COLO829 (cell line): ENCODE measurements at places on chromosomes 3 and 15.

- DNase-seq: no peak
These were observed 256.3 kb upstream of the SEMA6D start for GRCh38 chr15:47460795-47461573.

- peak; percentile 8 for DNase-seq
These were observed at the start of gene GCHFR for GRCh38 chr15:40763801-40764628. Gene GCHFR (plus strand): TSS chr15:40764068. CDS start chr15:40764181, 113 bp downstream.

GRCh38 chr3:71509066-71509465 is 74.5 kb downstream of the FOXP1 start:
- DNase-seq: no peak

DNA sequence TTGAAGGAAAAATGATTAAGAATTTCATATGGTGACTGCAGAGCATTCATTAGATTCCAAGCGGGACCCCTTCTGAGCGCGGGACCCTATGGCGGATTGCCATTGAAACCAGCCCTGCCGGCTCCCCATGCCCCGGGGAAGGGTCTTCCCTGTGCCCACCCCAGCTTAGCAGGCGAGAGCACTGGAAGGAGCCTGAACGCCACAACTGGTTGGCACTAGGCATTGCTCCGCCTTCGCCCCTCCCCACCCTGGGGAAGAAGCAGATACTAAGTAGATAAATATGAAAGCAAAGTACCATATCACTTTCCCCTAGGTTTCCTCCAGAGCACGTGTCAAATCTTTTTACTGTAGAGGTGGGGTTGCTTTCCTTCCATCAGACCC is 70.7 kb downstream of the CYP19A1 start:
- DNase-seq: no peak

GRCh38 chr15:55253580-55253979 is 36.0 kb downstream of the RAB27A start:
- peak; percentile 72 for DNase-seq

DNA sequence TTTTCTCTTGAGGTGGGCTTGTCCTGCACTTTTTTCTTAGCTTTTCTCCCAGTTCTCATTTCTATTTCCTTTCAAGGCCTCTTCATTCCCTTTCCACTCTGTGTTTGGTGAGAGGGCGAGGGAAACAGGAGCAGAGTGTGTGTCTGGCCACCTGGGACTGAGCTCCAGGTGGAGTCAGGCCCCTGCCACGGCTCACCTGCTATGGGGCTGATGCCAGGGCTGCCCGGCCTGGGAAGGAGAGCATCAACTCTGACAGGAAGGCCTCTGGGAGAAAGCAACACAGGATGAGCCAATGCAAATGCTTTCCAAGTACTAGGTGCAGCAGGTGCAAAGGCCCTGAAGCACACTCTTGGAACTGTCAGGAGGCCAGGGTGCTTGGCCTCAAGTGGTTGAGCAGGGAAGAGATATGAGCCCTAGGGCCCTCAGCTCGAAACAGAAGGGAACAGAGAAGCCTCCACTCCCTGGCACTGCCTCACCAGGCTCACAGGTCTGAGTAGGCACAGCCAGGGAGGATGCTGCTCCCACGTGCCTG is 27.3 kb upstream of the DUSP7 start:
- DNase-seq: no peak

- DNase-seq: no peak
These were observed 201.1 kb upstream of the RGMA start for GRCh38 chr15:93289941-93290617.

DNA sequence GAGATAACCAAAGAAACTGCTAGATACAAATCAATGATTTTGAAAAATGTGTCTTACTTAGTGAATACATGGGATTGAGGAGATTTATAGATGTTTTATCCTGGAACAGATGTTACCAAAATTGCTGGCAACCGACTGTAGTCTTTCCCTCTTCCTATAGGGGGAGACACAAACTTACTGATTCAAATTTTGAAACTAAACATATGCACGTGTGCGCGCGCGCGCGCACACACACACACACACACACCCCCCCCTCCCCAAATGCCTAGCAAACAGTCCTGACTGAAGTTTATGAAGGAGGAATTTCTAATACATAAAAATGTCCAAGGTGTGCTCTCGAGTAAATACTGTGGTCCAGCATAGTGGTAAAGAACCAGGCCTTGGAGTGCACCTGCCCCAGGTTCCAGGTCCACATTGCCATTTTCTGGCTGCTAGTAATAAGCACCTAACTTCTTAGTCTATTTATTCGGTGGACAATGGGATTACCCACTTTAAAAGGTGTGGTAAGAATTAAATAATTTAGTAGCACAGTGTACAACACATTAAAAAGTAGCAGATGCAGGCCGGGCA is 18.5 kb upstream of the C3orf62 start:
- DNase-seq: peak; percentile 55

DNA sequence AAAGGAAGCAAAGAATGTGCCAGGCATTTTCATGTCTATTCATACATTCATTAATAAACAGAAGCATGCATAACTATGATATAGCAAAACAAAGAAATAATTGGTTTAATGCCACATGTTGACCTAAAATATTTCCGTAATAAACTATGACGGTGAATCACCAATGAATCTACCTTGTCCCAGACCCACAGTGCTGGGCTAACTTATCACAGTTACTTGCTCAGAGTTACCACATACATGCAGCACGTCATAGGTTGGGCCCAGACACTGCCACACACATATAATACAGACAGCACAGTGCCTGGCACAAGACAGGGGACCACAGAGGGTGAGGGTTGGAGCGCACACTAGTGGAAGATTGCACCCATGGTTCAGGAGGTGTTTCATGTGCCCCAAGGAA is 86.9 kb downstream of the ATP1B3 start:
- DNase-seq: no peak

GRCh38 chr3:40310705-40311104 is 1.2 kb downstream of the EIF1B start:
- DNase-seq: no peak

DNA sequence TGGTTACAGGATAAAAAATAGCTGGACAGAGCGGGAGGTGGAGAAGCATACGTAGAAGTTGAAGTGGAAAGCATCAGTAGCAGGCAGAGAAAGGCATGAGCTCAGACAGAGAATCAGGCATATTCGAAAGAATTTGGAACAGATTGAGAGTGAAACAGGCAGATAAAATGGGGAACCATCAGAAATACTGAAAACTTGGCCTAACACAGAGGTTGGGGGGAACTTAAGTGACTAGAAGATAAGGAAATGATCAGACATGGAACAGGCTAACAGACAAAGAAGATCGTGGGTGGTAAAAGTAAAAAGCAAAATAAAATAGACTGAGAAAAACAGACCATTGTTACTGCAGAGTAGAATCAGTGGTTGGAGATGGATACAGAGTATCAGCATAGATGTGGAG is 32.9 kb downstream of the GTF2E1 start:
- DNase-seq: no peak

DNA sequence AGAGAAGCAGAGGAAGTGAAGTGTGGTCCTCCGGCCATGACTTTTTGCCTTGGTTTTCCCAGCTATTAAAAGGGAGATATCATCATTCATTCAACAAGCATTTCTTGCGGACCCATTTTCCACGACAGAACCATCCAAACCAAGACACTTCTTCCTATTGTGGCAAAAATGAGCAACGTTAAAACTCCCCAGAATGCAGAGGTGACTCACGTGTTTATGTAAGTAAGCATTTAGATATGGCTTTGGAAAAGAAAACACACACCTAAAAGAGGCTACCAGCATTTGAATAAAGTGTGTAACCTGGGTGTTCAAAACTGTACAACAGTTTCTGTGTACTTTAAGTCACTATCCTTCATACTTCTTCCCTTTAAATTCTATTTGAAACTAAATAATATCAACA is 181.3 kb downstream of the RORA start:
- no peak for DNase-seq

DNA sequence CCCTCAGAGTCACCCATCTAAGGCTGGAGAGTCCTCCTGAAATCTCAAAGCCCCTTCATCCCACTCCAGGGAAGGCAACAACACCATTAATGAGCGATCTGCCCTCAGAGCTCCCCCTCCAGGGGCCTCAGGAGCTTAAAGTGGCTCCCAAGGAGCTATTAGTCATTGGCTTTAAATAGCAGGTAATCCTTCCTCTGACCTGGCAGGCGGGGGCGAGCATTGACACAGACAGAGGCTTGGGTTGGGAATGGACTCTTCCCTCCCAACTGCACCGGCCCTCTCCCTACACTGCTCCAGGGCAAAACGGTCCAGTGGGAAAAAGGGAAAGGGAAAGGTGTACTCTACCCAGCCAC is 1.4 kb downstream of the MFGE8 start:
- no peak for DNase-seq

GRCh38 chr15:87089551-87089950 is 1009.9 kb downstream of the AGBL1 start:
- no peak for DNase-seq

GRCh38 chr3:129184396-129184657 is 631 bp upstream of the CNBP start:
- no peak for DNase-seq

- DNase-seq: no peak
These were observed 40.8 kb downstream of the GOLGA6L1 start for GRCh38 chr15:23095796-23096195.

GRCh38 chr3:71582036-71582611 is 1.4 kb downstream of the FOXP1 start:
- DNase-seq: no peak

DNA sequence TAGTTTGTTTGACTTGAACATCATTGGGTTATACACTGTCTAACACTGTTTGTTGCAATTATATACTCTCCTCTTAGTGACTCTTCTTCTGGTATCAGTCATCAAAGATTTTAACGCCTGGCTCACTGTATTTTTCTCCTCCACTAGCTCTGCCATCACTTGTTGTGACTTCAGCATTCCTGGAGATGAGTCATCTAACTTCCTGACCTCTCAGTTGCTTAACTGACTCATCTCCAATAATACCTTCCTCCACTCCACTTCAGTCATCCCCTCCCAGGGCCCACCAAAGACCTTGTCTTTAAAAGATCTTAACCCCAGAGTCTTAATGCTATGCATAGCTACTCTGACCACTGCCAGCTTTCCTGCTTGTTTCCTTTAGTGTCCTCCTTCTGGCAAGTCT is 28.6 kb upstream of the CLSTN2 start:
- no peak for DNase-seq

- peak; percentile 53 for DNase-seq
These were observed 19.6 kb downstream of the CLK3 start for GRCh38 chr15:74635228-74635627.

- DNase-seq: no peak
These were observed 40.5 kb downstream of the ANO10 start for GRCh38 chr3:43581343-43581742.

- no peak for DNase-seq
These were observed 25.1 kb upstream of the MTMR10 start for GRCh38 chr15:31016446-31016915.

GRCh38 chr3:123540285-123540684 is 44.6 kb downstream of the HACD2 start:
- DNase-seq: no peak

- no peak for DNase-seq
These were observed 107.3 kb upstream of the ANKRD28 start for GRCh38 chr3:15905041-15905440.

DNA sequence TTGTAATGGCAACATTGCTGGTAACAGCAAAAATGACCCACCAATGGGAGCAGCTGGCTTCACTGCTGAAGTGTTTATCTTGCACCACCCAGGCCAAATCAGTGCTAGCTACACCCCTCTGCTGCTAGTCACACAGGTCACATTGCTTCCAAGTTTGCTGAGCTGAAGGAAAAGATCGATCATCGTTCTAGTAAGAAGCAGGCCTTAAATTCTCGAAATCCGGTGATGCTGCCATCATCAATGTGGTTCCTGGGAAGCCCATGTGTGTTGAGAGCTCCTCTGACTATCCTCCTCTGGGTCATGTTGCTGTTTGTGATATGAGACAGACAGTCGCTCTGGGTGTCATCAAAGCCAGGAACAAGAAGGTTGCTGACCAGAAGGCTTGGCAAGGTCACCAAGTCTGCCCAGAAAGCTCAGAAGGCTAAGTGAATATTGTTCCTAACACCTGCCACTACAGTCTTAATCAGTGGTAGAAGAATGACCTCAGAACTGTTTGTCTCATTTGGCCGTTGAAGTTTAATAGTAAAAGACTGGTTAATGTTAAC is 21.2 kb downstream of the TM4SF4 start:
- DNase-seq: no peak

GRCh38 chr15:90482124-90483011 is 47.4 kb upstream of the CRTC3 start:
- peak; percentile 68 for DNase-seq

DNA sequence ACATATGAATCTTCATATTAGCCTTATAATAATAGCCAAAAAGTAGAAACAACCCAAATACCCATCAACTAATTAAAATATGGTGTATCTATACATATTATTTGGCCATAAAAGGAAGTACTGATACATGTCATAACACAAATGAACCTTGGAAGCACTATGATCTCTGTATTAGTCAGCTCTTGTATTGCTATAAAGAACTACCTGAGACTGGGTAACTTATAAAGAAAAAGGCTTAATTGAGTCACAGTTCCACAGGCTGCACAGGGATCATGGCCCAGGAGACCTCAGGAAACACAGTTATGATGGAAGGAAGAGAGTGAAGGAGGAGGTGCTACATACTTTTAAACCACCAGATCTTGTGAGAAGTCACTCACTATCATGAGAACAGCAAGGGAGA is 16.0 kb upstream of the CCR2 start:
- no peak for DNase-seq

DNA sequence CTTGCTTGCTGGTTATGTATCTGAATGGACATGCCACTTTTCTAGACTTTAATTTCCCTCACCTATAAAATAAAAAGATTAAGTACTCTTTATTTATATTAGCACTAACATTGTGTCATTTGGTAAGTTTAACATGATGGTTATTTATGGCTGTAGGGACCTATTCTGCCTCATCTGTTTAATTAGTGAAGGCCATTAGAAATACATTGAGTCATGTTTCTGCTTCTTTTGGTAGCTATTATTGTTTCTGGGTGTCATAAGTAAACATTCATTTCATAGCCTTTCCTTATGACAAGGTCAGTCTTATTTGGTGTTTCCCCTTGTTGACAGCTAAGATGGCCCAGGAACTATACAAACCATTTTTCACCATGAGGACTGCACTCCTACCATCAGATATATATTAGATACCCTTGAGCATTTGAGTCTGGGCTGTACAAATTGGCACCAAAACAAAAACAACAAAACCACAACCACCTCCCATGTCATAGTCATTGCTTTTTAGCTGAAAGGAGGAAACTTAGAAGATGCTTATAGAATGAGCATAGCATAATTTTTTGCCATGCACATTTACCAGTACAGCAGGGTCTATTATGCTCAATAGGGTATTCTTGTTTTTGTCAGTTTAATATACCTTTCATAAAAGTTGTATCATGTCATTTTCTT is 39.3 kb downstream of the SRP14 start:
- no peak for DNase-seq

DNA sequence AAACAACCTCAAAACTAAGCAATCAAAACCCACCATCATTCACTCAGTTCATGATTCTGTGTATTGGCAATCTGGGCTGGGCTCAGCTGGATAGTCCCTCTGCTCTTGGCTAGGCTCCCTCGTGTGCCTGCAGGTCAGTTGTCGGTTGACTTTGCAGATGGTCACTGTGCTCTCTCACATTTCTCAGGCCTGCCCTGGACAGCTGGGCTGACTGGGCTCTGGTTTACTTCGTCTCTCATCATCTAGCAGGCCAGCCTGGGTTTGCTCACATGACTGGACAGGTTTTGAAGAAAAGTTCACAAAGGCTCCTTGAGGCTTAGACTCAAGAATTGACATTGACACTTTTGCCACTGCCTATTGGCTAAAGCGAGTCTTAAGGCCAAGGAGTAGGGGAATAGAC is 105.0 kb upstream of the CTNNB1 start:
- DNase-seq: no peak
